ENCODE measurements at places on chromosomes 6 and 20. TPM values are rescaled to one million over a fixed set of nuclear protein-coding genes. Genes with fewer than 3 reads are reported as not detected.

HLA-DQA1 gene
- total RNA-seq = 12.7 TPM

BEND6 gene
- 0.90 TPM for total RNA-seq

RAB32 gene
- 33.2 TPM for total RNA-seq

E2F1 gene
- total RNA-seq = 2.3 TPM

TXNDC5 gene
- 153 TPM for total RNA-seq

SCUBE3 gene
- total RNA-seq = 0.22 TPM

POFUT1 gene
- 40.9 TPM for total RNA-seq

FKBP1C gene
- total RNA-seq = not detected

RSPH4A gene
- total RNA-seq = 0.58 TPM

PCK1 gene
- 331 TPM for total RNA-seq

ADAM33 gene
- 30.7 TPM for total RNA-seq

EYA4 gene
- 1.0 TPM for total RNA-seq

PDYN gene
- total RNA-seq = not detected

FAM217A gene
- not detected for total RNA-seq

VSX1 gene
- total RNA-seq = not detected

ZNF334 gene
- total RNA-seq = 0.90 TPM

PPP1R10 gene
- 49.1 TPM for total RNA-seq

FERMT1 gene
- total RNA-seq = 1.2 TPM

SRPK1 gene
- 32.9 TPM for total RNA-seq

SLC12A5 gene
- 1.7 TPM for total RNA-seq

BHLHE23 gene
- not detected for total RNA-seq

CFAP206 gene
- 0.19 TPM for total RNA-seq

TMEM200A gene
- total RNA-seq = 4.3 TPM

PCIF1 gene
- 27.1 TPM for total RNA-seq

SRMS gene
- total RNA-seq = not detected

SLC17A4 gene
- 0.10 TPM for total RNA-seq

GGT7 gene
- total RNA-seq = 15.6 TPM

SRSF6 gene
- 99.8 TPM for total RNA-seq

C20orf141 gene
- 0.84 TPM for total RNA-seq

CFAP61 gene
- total RNA-seq = 0.61 TPM

WFDC8 gene
- total RNA-seq = not detected

VIP gene
- total RNA-seq = 0.48 TPM

NOL4L gene
- 21.5 TPM for total RNA-seq

ELOVL2 gene
- 0.10 TPM for total RNA-seq

CST2 gene
- total RNA-seq = not detected

All from mesenteric fat pad (tissue), 1 donor.